Activated naive CD4-positive, alpha-beta T cell treated with anti-CD3 and anti-CD28 coated beads for 36 hours (primary cell): ENCODE measurements at places on chromosomes 3 and 15. TPM values are rescaled to one million over a fixed set of nuclear protein-coding genes. Genes with fewer than 3 reads are reported as not detected.

INSYN1 gene
- total RNA-seq = not detected

ACP3 gene
- not detected for total RNA-seq

TIMP4 gene
- not detected for total RNA-seq

NCBP2 gene
- total RNA-seq = 98.3 TPM

ANKUB1 gene
- not detected for total RNA-seq

MRPS25 gene
- 55.0 TPM for total RNA-seq

OR4F15 gene
- total RNA-seq = not detected

UCN2 gene
- not detected for total RNA-seq

CD276 gene
- 1.2 TPM for total RNA-seq

SH3GL3 gene
- not detected for total RNA-seq

ABTB1 gene
- total RNA-seq = 10.6 TPM

ITPR1 gene
- 38.5 TPM for total RNA-seq

ACVR2B gene
- 6.5 TPM for total RNA-seq

COL8A1 gene
- total RNA-seq = 0.07 TPM
